ENCODE measurements at places on chromosomes 3 and 15. TPM values are rescaled to one million over a fixed set of nuclear protein-coding genes. Genes with fewer than 3 reads are reported as not detected.

HMG20A gene
- 30.5 TPM for total RNA-seq

A4GNT gene
- total RNA-seq: not detected

PLXNA1 gene
- total RNA-seq: 23.9 TPM

ARID3B gene
- 10.3 TPM for total RNA-seq

PLD1 gene
- total RNA-seq: 48.2 TPM

RNU5B-1 gene
- total RNA-seq: not detected

MESP1 gene
- total RNA-seq: 10.9 TPM

SEC11A gene
- 199 TPM for total RNA-seq

PLCH1 gene
- not detected for total RNA-seq

GOLGA8S gene
- 0.34 TPM for total RNA-seq

CFAP100 gene
- total RNA-seq: not detected

FANCD2 gene
- total RNA-seq: 10.7 TPM

PP2D1 gene
- total RNA-seq: not detected

PCLAF gene
- total RNA-seq: not detected

CASR gene
- not detected for total RNA-seq

SLC30A4 gene
- 9.3 TPM for total RNA-seq

PLEKHO2 gene
- total RNA-seq: 31.3 TPM

ARGFX gene
- total RNA-seq: not detected

IQCF5 gene
- total RNA-seq: not detected

TNK2 gene
- total RNA-seq: 13.1 TPM

Data from subcutaneous adipose tissue (tissue), 4 donors.